Pancreas (tissue), 10 donors: ENCODE measurements at places on chromosomes 1 and 21. TPM values are rescaled to one million over a fixed set of nuclear protein-coding genes. Genes with fewer than 3 reads are reported as not detected.

DNA sequence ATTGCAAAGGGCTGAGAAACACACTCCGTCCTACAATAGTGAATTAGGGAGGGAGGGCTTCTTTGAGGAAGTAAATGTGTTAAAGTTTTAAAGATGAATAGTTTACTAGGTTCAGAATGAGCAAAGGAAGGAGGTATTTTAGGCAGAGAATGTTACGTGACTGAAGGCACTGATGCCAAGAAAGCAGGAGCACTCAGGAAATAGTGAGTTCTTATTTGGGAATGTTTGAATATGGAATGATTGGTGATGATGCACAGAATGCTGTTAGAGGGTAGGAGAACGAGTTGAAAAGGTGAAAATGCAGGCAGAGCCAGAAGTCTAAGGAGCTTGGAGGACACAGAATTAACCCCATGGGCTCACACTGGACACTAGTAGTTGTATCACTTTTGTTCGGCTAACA, 108.0 kb downstream of the NRIP1 start:
- H3K27me3 ChIP-seq: no peaks in the 10 kb centered on the region
- no peaks in the 10 kb centered on the region for H3K36me3 ChIP-seq
- DNase-seq: no peak
- H3K4me3 ChIP-seq: no peak overlapping the region
- H3K4me1 ChIP-seq: no peaks in the 10 kb centered on the region

OR6K6 gene
- not detected for total RNA-seq

- no peak overlapping the region for H3K27ac ChIP-seq
- H3K36me3 ChIP-seq: no peaks in the 10 kb centered on the region
Measured at GRCh38 chr1:208997726-208998312, 585.7 kb upstream of the CAMK1G start.

DNA sequence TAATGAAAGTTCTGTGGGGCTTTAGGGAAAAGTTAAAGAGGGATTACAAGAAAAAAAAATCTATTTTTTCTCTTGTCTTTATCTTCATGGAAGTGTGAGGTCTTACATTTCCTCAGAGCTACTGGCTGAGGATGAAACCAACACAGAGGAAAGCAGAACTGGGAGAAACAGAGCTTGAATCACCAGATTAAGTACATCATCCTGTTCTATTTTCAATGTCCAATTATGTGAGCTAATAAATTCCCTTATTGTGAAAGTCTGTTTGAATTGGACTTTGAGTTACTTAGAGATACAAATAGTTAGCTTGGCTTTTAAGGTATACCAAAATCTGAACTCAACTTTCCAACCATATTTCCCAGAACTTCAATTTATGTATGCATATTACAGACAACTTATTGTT, 69.2 kb downstream of the LPGAT1 start:
- no peak overlapping the region for H3K27ac ChIP-seq
- H3K36me3 ChIP-seq: no peaks in the 10 kb centered on the region
- H3K27me3 ChIP-seq: no peaks in the 10 kb centered on the region
- H3K4me3 ChIP-seq: no peak overlapping the region

DNA sequence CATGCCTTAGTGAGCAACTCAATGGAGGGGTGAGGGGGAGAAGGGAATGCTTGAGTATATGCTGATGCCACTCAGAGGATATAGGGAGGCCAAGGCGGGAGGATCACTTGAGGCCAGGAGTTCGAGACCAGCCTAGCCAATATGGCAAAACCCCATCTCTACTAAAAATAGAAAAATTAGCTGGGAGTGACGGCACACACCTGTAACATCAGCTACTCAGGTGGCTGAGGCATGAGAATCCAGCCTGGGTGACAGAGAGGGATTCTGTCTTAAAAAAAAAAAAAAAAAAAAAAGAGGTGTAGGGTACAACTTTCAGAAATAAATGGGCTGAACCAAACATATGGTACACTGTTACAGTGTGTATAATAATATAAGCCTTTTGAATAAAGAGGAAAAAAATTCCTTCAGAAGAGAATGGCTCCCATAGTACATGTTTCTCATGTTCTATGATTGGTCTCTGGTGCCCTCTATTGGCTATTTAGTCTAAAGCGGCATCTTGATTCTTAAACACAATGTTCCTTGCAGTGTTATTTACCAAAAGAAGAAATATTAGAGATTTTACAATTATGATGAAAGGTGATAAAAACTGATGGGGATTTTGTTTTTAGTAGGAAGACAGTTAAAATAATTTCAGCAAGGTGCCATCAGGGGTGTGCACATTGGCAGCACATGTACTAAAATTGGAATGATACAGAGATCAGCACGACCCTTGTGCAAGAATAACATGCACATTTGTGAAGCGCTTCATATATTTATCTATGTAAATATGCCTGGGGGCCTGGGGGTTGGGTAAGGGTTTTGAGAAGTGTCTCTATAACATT, 109.8 kb downstream of the PATJ start:
- H3K36me3 ChIP-seq: no peaks in the 10 kb centered on the region
- no peaks in the 10 kb centered on the region for H3K27me3 ChIP-seq
- H3K27ac ChIP-seq: no peak overlapping the region
- H3K4me3 ChIP-seq: no peak overlapping the region
- no peak for DNase-seq

DNA sequence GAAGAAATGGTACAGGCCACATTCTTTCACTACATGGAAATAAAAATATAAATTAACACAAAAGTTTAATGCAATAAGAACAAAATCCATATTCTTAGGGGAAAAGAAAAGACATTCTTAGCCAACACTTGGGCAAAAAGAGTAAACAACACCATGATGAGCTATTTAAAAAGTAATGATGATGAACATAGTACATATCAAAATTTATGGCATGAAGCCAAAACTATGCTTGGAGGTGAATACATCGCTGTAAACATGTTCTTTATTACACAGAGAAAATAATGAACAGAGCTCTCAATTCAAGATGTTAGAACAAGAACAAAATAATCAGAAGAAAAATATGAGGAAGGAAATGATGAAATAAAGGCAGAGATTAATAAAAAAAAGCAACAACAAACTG, 158.2 kb downstream of the ZSCAN20 start:
- H3K4me3 ChIP-seq: no peak overlapping the region
- no peak for DNase-seq
- H3K27me3 ChIP-seq: no peaks in the 10 kb centered on the region
- H3K27ac ChIP-seq: no peak overlapping the region
- no peaks in the 10 kb centered on the region for H3K4me1 ChIP-seq
